ENCODE measurements at places on chromosomes 12 and 14.

DNA sequence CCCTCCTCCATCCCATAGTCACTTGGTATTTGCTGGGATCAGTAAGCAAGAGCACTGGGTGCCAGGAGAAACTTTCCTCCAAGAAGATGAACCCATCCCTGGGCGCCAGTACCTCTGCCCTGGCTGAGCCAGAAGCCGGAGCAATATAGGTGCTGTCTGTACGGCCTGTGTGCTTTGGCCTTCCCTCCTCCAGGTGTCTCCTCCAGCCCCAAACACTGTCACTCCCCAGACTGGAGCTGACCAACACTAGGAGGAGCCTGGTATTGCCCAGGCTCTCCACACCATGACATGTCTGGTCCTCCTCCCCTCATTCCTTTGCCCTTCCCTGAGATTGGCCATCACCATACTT is 4.9 kb downstream of the GSTZ1 start:
- no peak for DNase-seq

- DNase-seq: no peak
Observed at GRCh38 chr12:32120419-32120818, 13.8 kb downstream of the BICD1 start.

GRCh38 chr12:5748027-5748426 is 197.0 kb downstream of the ANO2 start:
- DNase-seq: no peak

GRCh38 chr12:48793696-48794095 is 4.8 kb upstream of the ADCY6 start:
- DNase-seq: no peak

GRCh38 chr12:94100211-94100627 is 48.2 kb upstream of the PLXNC1 start:
- DNase-seq: no peak

DNA sequence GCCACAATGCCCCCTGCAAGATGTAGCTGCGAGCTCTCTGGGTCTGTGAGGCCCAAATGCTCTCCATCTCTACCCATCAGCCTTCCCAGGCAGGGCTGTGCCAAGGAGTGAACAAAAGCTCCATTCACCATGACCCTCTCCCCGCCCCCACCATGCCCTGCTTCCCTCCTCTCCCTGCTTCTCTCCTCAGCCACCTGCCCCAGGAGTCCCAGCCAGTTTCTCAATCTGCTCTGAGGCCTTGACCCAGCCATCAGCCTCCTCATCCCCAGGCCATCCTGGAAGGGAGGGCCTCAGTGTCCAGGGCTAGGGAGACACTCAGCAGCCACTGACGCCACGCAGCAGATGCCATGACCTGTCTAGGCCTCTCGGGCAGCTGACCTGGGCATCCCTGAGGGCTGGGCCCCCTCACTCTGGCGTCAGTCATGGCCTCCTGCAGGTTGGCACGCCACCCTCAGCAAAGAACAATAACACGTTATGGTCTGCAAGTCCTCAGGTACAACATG is 8.5 kb upstream of the KRT5 start:
- DNase-seq: no peak

GRCh38 chr12:3641428-3642018 is 111.4 kb downstream of the CRACR2A start:
- no peak for DNase-seq

DNA sequence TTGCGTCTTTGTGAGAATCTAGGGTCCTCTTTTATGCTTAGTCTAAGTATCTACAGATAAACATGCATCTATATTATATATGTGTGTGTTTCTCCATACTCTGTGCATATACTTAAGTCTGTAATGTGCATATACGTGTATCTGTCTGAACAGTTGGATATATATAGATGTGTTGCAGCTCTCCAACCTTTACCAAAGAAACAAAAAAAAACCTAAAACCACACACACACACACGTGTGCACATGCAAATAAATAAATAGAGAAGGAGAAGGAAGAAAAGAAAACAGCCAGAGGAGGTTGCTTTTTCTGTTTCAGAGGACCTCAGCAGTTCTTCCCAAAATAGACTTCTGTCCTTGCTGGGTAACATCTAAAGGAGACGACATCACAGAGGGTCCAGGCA is 244.9 kb downstream of the CACNA1C start:
- no peak for DNase-seq

- DNase-seq: no peak
Observed at GRCh38 chr12:38669530-38669929, 235.9 kb downstream of the CPNE8 start.

GRCh38 chr12:62575036-62575435 is 108.4 kb downstream of the MON2 start:
- DNase-seq: no peak

GRCh38 chr12:89472508-89472907 is 52.1 kb downstream of the GALNT4 start:
- no peak for DNase-seq

- DNase-seq: peak; percentile 14
Observed at GRCh38 chr12:68613209-68613904, 2.7 kb downstream of the RAP1B start.

DNA sequence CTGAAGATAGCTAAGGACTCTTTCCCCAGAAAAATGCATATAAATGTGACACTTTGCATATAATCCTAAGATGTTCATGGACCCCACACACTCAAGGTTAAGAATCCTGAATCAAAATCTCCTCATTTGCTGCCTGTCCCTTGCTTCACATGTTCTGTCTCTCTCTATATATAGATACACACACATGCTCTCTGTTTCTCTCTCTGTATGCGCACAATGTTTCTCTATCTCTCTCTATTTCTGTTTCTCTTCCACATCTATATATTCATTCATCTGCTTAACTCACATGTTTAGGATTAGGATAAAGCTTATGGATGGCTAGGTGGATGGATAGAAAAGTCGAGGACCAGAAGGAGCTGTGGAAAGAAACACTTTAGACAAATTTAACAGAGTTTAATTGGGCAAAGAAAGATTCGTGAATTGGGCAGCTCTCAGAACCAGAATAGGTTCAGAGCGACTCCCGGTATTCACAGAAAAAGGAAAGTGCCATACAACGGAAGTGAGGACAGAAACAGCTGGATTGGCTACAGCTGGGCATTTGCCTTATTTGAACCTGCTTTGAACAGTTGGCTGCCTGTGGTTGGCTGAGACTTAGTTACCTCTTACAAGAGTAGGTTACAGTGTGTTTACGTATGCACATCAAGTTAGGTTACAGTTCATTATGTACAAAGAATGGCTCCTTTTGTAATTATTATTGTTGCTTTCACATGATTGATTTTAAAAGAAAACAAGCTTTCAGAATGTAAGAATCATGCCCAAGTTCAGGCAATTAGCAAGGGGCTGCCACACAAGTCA is 57.6 kb downstream of the EMP1 start:
- no peak for DNase-seq

GRCh38 chr12:116880817-116881324 is 370 bp downstream of the HRK start:
- DNase-seq: no peak

DNA sequence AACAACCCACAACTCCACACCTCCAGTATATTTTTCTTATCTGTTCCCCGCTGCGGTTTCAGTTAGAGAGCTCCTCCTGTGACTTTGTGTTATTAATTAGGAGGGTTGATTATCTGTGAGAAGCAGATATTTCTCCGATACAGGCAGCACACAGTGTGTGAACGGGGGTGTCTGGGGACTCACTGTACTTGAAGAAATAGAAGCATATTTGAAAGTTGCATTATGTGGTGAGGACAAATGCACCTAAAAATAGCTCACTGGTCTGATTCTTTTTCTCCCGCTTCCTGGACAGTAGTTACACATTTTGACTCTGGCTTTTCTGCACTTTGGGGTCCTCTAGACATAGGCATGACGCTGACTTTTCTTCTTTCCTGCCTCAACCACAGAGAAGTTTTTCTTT is 277.7 kb downstream of the VRK1 start:
- DNase-seq: no peak

DNA sequence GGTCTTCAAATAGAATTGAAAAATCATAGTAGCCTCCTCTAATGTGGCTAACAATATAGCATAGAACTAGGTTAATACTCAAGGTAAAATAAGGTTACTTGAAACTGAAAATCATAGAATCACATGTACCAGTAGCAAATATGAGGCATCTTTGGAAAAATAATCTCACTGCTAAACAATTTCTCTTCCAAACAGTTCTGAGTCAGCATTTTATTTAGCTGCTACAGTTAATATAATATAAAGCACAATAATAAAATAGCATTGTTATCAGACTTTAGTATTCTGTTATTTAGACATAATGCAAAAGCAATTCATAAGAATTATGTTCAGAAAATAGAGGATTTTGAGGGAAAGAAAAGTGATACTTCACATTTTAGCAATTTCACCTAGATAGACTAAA is 35.0 kb downstream of the ERO1A start:
- no peak for DNase-seq

- no peak for DNase-seq
Observed at GRCh38 chr12:98743362-98743953, 98.4 kb downstream of the APAF1 start.

- DNase-seq: no peak
Observed at GRCh38 chr14:99134516-99135046, 137.4 kb downstream of the BCL11B start.

DNA sequence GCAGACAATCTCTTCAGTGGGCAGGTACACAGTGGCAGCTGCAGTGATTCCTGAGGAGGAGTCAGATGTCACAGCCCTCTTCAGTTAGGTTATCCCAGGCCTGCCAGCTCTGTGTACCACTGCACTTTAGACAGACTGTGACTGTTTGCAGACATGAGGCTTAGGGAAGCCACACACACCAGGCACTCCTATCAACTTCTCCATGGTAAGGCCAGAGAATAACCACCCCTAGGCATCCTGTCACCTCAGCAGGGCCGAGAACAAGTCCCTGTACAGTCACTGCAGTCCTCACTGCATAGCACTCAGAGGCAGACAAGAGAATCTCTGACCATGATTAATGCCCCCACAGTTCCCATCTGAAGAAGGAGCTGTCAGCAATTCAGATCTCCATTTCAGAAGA is 296.5 kb downstream of the GALC start:
- DNase-seq: no peak

DNA sequence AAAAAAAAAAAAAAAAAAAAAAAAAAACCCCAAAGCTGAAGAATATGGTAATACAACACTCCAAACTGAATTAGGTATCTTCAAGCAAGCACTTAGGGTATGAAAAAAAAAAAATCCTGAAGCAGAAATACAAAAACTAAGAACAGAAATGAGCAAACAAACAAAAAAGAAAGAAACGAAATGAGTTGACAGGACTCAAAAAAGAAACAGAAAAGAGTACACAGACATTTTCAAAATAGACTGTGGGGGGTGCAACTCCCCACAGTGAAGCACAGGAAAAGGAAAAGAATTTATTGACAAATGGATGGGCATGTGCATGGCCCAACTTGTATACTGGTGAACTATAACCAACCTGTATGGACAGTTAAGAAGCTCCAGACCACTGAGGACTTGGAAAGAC is 24.6 kb downstream of the RPS6KA5 start:
- DNase-seq: no peak

GRCh38 chr12:64780132-64780530 is 20.9 kb upstream of the GNS start:
- no peak for DNase-seq

DNA sequence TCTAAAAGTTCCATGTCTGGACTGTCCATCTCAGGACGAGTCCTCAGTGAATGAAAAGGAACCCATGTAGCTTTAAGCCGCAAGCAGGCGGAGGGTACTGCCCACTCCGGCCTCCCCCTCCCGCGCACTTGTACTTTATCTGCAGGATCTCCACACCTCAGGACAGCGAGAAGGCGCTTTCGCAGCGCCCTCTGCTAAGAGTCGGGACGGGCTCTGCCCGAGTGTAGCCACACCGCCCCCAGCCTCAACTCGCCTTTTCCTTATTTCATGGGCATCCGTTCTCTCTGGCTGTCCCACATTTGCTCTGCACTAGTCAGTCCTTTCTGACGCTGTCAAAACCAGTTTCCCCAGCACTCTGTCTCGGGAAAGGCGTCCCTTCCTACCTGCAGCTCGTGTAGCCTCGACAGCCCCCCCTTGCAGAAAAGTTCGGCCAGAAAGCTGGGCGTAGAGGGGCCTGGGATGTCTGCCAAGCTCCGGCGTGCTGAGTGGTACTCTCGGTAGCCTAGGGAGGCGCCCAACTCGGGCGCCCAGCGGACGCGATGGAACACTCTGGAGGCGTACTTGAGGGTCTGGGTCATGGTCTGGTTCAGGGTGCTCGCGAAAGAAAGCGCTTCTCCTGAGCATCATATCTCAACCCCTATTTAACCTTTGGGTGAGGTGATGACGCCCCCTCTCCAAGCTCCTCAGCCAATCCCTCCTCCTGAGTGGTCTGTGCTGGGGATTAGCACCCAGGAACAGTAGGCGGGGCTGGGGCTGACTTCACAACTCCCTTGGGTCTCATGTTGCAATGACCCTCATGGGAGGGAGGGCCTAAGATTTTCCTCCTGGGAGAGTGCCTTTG is at the start of gene CYP27B1:
CYP27B1 (minus strand) TSS at position 615 of the 841 bp plus-strand sequence; CDS start at position 578, 37 bp downstream.
- no peak for DNase-seq

GRCh38 chr12:53600490-53601295 is 25.5 kb downstream of the ATF7 start:
- DNase-seq: no peak

GRCh38 chr14:74324931-74325361 is 22.2 kb upstream of the ABCD4 start:
- no peak for DNase-seq

GRCh38 chr14:75610834-75611233 is 32.4 kb downstream of the FLVCR2 start:
- DNase-seq: no peak

Data from effector CD8-positive, alpha-beta T cell (primary cell).